ENCODE measurements at places on chromosomes 2 and 18.

- DNase-seq: no peak
Measured at GRCh38 chr18:10951631-10952544, 197.5 kb downstream of the PIEZO2 start.

DNA sequence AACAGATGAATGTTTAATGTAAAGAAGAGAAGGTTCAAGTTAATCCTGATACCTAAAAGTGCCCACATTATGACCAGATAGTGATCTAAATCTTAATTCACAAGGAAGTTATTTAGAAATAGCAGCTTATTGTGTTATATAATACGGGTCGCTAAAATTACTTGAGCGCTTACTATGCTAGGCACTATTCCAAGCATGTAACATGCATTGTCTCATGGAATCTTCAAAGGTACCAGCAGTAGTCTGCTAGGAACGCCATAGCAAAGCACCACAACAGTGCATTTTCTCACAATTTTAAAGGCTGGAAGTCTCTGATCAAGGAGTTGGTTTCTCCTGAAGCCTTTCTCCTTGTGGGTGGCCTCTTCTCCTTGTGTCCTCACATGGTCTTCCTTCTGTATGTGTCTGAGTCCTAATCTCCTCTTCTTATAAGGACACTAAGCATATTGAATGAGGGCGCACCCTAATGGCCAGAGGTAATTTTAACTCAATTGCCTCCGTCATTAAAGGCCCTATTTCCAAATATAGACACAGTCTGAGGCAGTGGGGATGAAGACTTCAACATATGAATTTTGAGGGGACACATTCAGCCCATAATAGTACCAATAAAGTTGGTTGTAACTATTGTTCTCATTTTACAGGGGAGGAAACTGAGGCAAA, 118.4 kb downstream of the LRRC30 start:
- DNase-seq: no peak

DNA sequence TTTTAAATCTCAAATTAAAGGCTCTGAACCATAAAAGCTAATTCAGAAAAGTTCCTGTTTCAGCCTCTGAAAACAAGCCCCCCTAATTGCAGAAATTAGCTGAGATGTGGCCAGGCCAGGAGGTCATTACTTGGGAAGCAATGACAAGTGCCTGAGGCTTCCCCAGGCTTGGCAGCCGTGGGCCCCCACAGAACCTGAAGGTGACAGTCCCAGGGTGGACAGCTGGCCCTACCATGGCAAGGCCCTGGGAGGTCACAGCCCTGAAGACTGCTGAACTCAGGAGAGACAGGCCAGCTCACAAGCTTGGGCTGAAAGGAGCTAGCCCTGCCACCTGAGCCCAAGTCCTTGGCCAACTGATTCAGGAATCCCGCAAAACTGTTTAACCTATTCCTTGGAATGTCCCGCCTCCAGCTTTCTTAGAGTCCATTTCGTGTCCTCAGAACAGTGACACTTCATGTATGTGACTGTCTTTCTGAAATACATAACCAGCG, 54.3 kb upstream of the PKDCC start:
- no peak for DNase-seq

DNA sequence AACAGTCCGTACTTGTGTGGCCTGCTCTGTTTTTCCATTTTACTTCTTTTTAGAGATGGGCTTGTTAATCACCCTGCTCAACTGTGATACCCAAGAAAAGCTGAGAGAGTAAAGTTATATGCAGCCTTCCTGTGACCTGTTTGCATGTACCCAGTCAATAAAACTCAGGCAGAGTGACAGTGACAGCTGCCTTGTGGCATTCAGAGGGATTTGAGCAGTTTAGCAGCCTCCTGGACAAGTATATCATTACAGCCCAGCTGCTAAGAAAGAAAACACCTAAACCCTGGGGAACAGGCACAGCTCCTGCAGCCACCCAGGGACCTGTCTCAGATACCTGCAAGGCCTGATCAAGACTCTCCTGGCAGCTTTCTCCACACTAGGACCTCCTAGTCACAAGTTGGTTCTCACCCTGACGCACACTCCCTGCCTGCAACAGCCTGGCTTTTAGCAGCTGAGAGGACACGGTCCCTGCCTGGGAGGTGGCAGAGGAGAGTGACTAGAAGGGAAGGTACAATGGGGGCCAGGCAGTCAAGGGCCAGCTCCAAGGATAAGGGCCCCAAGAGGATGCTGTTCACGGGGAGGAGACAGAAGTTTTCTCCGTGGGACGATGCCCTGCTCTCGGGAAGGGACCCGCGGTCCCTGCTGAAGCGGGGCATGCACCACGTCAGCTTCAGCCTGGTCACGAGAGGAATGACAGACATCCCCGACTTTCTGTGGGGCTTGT, at the start of gene LRRC30:
LRRC30 (plus strand) TSS at position 464 of the 724 bp plus-strand sequence; CDS start at position 514, 50 bp downstream.
- no peak for DNase-seq

DNA sequence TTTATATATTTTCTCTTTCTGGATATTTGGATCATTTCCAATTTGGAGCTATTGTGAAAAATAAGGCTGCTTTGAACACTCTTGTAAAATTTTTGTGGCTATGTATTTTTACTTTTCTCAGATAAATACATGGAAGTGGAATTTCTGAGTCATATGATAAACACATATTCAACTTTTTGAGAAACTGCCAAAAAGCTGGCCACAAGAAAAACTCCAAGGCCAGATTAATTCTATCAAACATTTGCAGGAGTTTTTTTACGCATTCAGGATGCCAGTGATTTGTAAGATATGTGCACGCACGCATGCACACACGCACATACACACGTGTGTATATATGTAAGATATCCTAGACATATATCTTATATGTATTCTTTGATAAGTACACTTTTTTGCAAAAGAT, 477.5 kb upstream of the SPHKAP start:
- DNase-seq: no peak

DNA sequence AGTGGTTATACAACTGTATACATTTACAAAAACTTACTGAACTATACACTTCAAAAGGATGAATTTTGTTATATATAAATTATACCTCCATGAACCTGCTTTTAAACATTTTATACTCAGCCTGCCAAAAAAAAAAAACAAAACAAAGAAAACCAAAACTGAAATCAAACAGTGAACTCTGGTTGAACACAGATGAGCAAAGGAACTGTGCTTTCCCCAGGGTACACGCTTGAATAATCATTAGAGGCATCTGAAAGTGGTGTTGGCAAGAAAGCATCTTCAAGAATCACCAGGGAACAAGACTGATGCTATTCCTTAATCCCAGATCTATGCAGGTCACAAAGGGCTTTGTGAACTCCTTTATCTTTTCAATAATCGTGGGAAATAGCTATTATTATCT, 77.0 kb upstream of the LYPD1 start:
- no peak for DNase-seq

DNA sequence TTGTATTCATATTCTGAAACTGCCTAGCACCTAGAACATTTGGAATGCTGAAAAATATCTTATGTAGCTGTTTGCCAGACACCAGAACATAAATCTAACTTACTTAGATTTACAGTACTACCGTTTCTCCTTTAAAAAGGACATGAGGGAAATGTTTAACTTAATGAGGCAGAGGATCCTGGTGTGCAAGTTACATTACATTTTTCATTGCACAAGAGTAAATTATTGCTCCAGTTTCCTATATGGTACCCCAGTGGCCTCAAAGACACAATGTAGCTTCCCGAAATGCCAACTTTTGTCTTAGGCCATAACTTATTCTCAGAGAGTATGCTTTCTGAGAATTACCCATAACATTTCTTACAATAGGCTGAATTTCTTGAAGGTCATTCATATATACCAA, 105.5 kb upstream of the DTNA start:
- DNase-seq: no peak

- DNase-seq: no peak
Measured at GRCh38 chr2:84482603-84483002, 23.5 kb upstream of the SUCLG1 start.

DNA sequence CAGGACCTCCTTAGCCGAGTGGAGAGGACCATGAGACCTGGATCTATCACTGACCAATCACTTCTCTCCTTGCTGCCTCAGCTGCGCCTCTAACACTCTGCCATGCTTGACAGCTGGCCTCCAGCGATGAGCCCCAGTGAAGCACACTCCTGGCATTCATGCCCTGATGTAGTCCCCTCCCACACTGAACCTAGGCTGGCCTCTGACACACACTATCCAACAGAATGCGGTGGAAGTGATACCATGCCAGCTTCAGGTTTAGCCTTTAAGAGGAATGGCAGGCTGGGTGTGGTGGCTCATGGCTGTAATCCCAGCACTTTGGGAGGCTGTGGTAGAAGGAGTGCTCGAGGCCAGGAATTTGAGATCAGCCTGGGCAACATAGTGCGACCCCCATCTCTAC, 73.7 kb upstream of the LAPTM4A start:
- no peak for DNase-seq

DNA sequence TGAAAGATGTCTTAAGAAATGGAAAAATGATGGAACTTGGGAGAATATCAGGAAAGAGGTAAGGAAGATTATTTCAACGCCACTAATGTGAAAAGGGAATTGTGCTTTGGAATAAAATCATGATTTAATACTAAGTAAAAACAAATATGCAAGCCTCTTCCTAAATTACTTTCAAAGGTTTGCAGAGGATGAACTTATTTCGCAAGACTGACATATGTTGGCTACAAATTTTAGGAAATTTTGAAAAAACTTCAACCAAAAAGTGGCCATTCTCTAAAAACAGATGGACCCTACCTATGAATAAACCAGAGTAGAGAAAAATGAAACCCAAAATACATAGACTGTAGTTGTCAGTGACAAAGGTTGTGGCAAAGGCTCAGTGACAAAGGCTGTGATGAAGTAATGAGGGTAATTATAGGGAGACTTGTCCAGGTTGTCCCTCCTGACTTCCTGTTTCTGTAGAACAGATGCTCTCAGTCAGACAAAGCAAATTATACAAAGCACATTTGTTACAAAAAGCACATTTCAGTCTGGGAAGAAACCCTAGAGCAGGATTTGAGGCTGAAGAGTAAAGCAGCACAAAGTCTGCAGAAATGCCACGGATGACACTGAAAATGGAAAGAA, 39.5 kb downstream of the SFT2D3 start:
- DNase-seq: no peak

Measured in esophagus squamous epithelium (tissue), 5 donors.